Stimulated activated CD4-positive, alpha-beta T cell treated with anti-CD3 and anti-CD28 coated beads, TNF-alpha, amount 100 ng/mL, for 1 hour (primary cell): ENCODE measurements at places on chromosomes 2 and 18.

DNA sequence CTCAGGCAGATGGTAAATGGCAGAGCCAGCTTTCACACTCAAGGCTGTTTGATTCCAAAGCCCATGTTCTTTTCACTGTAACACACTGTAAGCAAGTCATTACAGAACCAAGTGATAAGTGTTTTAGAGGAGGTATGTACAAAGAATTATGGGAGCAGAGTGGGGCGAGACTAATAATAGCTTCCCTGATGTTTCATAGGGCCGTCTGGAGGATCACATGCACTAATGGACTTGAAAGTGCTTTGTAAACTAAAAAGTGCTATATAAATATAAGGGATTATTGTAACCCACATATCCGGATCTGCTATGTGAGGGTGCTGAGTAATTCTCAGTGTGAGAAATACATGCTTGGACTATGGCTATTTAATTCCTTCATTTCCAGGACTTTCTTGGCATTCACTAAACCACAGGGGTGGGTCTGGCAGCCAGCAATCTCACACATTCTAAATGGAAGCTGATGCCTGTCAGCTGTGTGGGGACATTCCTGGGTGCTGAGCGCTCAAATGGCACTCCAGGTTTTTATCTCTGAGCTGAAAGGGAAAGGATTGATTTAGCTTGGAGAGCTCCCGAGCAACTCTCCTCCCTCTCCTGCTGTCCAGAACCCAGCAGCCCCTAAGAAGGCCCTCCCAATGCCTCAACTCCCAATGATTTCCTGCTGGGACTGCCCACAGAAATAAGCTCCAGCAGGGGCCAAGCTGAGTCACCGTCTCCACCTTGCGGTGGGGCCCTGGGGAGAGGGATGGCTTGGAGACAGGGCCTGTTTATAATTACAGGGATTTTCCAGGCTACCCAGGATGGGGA, 222.8 kb downstream of the SOX11 start:
- DNase-seq, result no peak

DNA sequence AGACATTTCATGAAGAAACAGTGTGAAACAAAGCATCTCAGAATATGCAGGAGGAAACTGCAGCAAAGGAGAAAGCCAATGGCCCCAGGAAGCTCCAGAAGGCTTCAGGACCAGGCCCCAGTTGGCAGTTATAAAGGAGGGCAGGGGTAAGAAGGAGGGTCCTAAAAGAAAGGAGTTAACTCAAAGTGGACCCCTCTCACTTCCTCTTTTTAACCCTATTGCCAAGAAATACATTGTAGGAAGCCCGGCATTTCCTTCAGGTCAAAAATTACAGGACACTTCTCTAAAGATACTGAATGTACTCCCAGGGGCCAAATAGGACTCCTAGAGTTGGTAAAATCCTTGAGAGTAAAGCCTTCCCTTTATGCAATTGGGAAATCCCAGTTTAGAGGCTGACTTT, 77.1 kb upstream of the TGFA start:
- DNase-seq, result no peak

- no peak for DNase-seq
Observed at GRCh38 chr2:7358865-7359447, 441.7 kb downstream of the RNF144A start.

GRCh38 chr2:26581991-26582842, 58.9 kb downstream of the CIB4 start:
- DNase-seq, result no peak

GRCh38 chr2:172861098-172861497, 125.5 kb downstream of the RAPGEF4 start:
- no peak for DNase-seq

DNA sequence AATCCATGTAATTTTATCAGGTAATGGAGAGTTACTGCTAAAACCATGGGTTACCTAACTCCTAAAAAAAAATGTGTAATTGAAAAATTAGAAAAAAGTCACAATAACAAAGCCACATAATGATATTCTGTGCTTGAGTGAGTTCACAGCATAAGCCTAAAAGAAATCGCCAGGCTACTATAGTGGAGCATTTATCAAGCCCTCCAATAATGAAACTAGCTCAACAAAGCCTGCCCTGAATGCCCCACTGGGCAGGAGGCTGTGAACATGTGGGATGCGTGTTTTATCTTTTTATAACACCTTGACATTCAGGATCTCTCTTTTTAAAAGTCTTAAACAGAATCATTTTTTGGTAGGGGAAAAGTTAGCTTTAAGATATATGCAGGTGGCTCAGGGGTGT, 86.3 kb downstream of the KCTD18 start:
- DNase-seq, result no peak

- DNase-seq, result no peak
Observed at GRCh38 chr18:22713511-22713910, 219.6 kb upstream of the RBBP8 start.

DNA sequence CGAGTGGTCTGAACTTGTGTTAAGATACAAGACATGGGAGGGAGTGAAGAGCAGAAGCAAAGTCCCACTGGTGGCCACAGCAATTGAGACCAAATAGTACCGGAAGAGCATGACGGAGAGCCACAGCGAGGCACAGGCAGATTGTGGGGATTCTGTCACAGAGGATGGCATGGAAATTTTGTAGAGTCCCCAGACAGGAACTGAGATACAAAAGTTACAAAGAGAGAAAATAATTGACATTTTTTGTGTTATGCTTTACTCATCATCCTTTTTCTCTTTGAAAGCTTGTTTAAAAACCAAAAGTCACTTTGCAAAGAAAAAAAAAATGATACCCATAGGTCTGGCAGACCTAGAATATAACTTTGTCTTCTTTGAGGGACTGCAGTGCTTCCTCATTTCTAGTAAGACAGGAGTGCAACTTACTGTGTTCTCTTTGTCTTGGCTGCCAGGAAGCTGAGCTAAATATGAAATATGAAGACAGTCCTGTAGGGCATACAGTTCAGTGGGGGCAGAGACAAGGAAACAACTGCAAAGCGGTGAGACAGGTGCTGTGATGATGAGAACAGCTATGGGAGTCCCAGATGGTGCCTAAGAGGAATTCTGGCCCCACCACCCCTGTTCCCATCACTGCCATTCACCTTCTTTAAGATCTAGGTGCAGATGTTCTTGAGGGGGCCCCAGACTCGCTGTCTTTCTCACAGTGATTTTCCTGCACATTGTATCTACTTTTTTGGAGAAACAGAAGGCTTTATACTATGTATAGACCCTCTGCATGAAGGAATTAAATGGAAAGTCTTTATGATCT, 5.2 kb downstream of the ARHGAP25 start:
- no peak for DNase-seq

DNA sequence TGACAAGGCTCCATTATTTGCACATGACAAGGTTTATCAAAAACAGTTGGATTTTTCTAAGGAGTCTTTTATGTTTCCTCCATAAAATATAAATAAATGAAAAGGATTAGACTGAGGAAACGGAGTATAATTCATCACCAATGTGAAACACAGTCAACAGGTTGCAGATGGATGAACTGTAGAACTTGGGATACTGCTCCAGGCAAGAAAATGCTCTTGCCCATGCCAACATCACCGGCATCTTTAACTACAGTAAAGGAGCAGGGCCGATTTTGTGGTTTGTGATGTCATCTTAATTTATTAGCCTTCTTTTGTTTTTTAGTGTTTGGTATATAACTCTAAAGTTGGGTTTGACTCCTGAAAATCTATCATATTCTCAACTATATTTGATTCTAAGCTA, 577.3 kb downstream of the EPHA4 start:
- no peak for DNase-seq

GRCh38 chr2:180190851-180191250, 183.8 kb upstream of the CWC22 start:
- no peak for DNase-seq

DNA sequence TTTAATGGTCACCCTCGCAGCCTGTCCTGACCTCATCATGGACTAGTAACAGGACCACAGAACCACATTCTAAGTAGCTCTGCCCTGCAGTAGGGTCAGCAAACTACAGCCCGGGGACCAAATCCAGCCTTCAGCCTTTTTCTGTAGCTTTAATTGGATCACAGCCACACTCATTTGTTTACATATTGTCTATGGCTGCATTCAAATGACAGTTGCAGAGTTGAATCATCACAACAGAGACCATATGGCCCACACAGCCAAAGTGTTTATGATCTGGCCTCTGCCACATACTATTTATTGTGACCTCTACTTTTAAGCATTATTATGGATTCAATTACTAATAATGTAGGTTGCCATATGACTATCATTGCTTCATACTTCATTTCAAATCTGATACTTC, 47.7 kb downstream of the MAP3K19 start:
- DNase-seq, result no peak

DNA sequence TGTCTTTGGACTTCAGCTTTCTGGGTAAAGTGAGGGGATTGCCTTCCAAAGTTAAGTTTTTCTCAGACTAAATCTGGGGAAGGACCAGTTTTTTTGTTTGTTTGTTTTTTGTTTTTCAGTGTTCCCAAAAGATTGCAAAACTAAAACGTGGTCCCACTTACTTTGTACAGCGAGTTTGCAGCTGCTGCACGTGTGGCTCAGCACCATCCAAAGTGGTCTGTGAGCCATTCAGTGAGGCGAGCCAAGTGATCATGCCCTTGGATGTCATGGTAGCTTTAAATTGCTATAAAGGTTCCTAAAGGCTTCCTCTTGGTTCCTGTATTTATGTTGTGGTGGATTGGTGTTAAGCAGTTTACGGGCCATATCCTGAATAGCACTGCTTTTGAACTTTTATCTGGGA, 23.0 kb downstream of the TET3 start:
- DNase-seq, result no peak

DNA sequence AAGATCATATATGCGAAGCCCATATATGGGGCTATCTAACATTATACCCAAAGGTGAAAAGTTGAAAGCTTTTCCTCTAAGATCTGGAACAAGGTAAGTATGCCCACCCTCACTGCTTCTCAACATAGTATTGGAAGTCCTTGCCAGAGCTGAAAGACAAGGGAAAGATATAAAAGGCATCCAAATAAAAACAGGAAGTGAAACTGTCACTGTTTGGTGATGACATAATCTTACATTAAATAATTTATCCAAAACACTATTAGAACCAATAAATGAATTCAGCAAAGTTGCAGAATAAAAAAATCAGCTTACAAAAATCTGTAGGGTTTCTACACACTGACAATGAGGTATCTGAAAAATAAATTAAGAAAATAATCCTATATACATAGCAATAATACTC, 205.8 kb downstream of the INSIG2 start:
- DNase-seq, result no peak

DNA sequence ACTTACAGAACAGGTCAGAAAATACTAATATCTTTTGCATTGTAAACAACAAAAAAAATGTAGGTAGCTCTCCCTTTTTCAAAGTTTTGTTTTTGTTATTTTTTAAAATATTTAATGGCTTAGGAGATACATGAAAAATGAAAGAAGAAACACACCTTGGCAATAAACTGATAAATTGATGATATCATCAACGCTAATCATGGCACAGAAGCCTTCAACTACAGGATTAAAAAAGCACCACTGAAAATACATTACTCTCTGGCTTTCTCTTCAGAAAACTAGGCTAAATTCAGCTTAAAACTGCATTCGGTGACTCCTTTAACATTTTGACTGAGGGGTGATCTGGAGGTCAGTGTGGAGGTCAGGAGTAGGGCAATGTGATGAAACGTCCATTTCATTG, 1018.8 kb upstream of the FANCL start:
- no peak for DNase-seq

DNA sequence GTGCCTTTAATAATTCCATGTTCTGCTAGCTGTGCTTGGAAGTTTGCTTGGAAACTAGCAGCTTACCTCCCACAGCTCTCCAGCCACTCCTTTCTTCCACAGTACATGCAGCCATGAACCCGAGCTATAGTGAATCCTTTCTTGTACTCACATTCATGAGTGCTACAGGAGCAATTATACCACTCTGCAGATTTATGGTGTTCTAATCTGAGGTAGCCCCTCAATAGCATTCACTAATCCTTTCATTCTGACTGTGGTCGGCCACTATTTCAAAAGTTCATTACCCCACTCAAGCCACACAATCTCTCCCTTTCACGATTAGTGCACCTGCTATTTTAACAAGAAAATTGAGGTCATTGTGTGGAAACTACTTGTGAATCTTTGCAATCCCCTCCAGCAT, 53.2 kb downstream of the CSRNP3 start:
- no peak for DNase-seq

GRCh38 chr2:9310798-9311197, 104.2 kb downstream of the ASAP2 start:
- no peak for DNase-seq
